ENCODE measurements at places on chromosomes 5 and 9. TPM values are rescaled to one million over a fixed set of nuclear protein-coding genes. Genes with fewer than 3 reads are reported as not detected.

LCN1 gene
- not detected for total RNA-seq

SLC45A2 gene
- not detected for total RNA-seq

CDH6 gene
- 0.21 TPM for total RNA-seq

CHSY3 gene
- total RNA-seq, result not detected

C9 gene
- not detected for total RNA-seq

HSPB3 gene
- total RNA-seq, result not detected

SOHLH1 gene
- not detected for total RNA-seq

IL4 gene
- total RNA-seq, result not detected

GPRIN1 gene
- 0.60 TPM for total RNA-seq

SHC3 gene
- total RNA-seq, result not detected

HMCN2 gene
- total RNA-seq, result not detected

KIF4B gene
- total RNA-seq, result not detected

DNA sequence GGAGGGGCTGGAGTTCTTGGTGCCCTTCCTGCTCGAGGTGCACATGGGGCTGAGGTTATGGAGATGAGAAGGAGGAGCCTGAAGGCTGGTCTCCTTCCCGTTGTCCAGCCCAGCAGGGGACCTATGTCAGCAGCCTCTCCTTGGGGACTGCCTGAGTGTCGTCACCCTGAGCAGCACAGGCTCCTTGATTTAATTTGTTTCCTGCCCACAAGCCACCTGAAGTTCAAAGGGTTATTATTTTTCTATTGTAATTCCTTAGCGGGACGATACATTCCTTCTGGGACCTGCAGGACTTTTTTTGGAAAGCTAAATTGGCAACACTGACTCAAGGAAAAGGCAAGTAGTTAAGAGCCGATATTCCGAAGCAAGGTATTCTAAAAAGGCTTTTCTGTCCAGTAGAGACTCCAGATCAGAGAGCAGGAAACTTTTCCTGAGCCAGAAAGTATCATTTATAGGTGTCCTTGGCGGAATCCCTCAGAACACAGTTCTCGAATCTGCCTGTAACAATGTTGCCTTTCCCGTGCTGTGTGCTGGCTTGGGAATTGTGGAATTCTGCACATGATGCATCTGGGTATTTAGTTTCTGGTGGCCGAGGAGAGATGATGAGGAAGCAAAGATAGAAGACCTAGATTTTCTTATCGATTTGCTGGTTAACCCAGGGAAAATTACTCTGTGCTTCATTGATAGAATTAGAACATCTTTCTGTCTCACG, 55.4 kb downstream of the ARHGAP26 start:
- no peak for DNase-seq
- no peaks in the 10 kb centered on the region for H3K27me3 ChIP-seq
- H3K27ac ChIP-seq, result no peak overlapping the region

DNA sequence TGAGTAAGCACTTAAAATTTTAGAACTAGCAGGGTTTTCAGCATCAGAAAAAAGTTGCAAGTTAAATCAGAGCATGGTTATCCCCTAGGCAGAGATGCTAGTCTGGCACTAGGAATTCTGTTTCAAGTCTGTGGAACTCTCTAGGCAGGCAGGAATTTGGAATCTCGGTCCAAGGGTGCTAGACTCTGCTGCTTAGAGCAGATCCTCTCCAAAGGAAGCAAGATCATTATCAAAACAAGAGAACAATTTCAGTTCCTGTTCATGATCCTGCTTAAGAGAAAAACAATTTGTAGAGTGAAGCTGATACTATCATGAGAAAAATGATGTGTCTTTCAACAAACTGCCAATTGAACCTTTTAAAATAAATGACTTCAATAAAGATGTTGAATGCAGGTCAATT, 420.7 kb downstream of the KIF4B start:
- no peak for DNase-seq
- no peaks in the 10 kb centered on the region for H3K27me3 ChIP-seq
- no peak overlapping the region for H3K4me3 ChIP-seq
- no peaks in the 10 kb centered on the region for H3K36me3 ChIP-seq
- no peaks in the 10 kb centered on the region for H3K4me1 ChIP-seq

GRCh38 chr9:34520505-34521385, 2.0 kb downstream of the ENHO start:
- H3K4me1 ChIP-seq, result peaks cover 13% of the 10 kb centered on the region
- no peaks in the 10 kb centered on the region for H3K36me3 ChIP-seq
- H3K27ac ChIP-seq, result no peak overlapping the region
- peaks cover 16% of the 10 kb centered on the region for H3K27me3 ChIP-seq
- DNase-seq, result no peak

GRCh38 chr9:19023078-19023477, 9.9 kb downstream of the SAXO1 start:
- no peak overlapping the region for H3K4me3 ChIP-seq
- H3K27me3 ChIP-seq, result peaks cover 28% of the 10 kb centered on the region
- H3K4me1 ChIP-seq, result peaks cover 2% of the 10 kb centered on the region
- DNase-seq, result no peak

- H3K4me3 ChIP-seq, result no peak overlapping the region
- no peak overlapping the region for H3K27ac ChIP-seq
- DNase-seq, result no peak
- H3K36me3 ChIP-seq, result peaks cover 7% of the 10 kb centered on the region
- no peaks in the 10 kb centered on the region for H3K27me3 ChIP-seq
Measured at GRCh38 chr5:62569470-62569869, 9.1 kb upstream of the LRRC70 start.

DNA sequence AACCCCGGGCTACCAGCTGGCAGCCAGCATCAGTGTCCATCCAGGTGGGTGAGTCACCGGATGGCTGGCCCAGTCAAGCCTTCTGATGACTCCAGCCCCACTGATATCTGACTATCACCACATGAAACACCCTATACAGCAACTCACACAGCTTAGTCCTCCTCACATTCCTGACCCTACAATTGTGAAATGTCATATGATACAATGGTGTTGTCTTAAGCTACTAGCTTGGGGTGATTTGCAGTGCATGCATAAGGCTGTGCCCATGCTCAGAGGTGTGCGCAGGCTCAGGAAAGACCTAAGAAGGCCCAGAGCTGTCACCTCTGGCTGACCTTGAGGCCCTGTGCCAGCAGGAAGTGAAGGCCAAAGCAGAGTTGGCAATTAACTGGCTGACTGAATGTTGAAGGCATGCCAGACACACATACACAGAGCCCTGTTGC, 21.5 kb upstream of the SEMA4D start:
- peaks cover 47% of the 10 kb centered on the region for H3K4me1 ChIP-seq
- H3K27ac ChIP-seq, result peak overlapping the region; percentile 91
- peak overlapping the region; percentile 74 for H3K4me3 ChIP-seq
- no peaks in the 10 kb centered on the region for H3K36me3 ChIP-seq
- no peak for DNase-seq

DNA sequence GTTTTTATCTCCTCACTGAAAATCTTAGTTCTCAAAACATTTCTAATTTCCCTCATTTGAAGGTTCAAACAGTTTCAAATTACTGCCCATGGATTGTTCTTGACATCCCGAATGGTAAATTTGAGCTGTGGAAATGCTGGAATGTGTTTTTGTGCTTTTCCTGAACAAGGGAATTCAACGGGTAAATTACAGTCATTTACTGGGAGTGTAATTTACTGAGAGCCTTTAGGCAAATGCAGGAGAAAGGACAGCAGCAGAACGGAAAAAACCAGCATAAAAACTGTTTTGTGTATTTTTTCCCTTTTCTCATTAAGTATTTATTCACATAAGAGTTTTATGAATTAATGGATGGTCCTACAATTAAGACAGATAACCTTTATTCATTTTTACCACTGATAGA, 139.2 kb downstream of the PBX3 start:
- DNase-seq, result no peak
- H3K4me1 ChIP-seq, result peaks cover 10% of the 10 kb centered on the region
- no peak overlapping the region for H3K4me3 ChIP-seq

- H3K27ac ChIP-seq, result no peak overlapping the region
- peaks cover 6% of the 10 kb centered on the region for H3K27me3 ChIP-seq
- no peaks in the 10 kb centered on the region for H3K36me3 ChIP-seq
- H3K4me3 ChIP-seq, result no peak overlapping the region
Measured at GRCh38 chr5:103541114-103541513, 21.5 kb downstream of the NUDT12 start.

GRCh38 chr9:20040991-20041696, 252.3 kb upstream of the SLC24A2 start:
- no peak overlapping the region for H3K27ac ChIP-seq
- H3K36me3 ChIP-seq, result no peaks in the 10 kb centered on the region
- H3K27me3 ChIP-seq, result no peaks in the 10 kb centered on the region
- DNase-seq, result no peak
- H3K4me3 ChIP-seq, result no peak overlapping the region

GRCh38 chr5:13613621-13614020, 330.9 kb downstream of the DNAH5 start:
- no peaks in the 10 kb centered on the region for H3K4me1 ChIP-seq
- H3K4me3 ChIP-seq, result no peak overlapping the region
- no peaks in the 10 kb centered on the region for H3K27me3 ChIP-seq

DNA sequence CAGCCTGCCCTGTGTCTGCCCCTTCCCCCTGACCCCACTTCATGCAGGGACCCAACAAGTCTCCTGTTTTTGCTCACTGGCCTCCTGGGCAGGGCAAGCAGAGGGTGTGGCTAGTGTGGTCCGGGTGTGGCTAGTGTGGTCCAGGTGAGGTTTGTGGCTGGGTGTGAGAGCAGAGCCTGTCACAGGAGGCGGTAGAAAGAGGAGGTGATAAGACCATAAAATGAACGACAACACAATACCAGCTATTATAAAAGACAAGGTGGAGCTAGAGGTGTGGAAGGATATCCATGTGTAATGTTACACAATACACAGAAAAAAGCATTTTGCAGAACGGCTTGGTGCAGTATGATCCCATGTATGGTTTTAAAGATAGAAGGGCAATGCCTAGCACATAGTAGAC, 23.3 kb downstream of the SPRY4 start:
- H3K4me1 ChIP-seq, result peaks cover 8% of the 10 kb centered on the region
- no peaks in the 10 kb centered on the region for H3K36me3 ChIP-seq
- H3K27me3 ChIP-seq, result peaks cover 7% of the 10 kb centered on the region

DNA sequence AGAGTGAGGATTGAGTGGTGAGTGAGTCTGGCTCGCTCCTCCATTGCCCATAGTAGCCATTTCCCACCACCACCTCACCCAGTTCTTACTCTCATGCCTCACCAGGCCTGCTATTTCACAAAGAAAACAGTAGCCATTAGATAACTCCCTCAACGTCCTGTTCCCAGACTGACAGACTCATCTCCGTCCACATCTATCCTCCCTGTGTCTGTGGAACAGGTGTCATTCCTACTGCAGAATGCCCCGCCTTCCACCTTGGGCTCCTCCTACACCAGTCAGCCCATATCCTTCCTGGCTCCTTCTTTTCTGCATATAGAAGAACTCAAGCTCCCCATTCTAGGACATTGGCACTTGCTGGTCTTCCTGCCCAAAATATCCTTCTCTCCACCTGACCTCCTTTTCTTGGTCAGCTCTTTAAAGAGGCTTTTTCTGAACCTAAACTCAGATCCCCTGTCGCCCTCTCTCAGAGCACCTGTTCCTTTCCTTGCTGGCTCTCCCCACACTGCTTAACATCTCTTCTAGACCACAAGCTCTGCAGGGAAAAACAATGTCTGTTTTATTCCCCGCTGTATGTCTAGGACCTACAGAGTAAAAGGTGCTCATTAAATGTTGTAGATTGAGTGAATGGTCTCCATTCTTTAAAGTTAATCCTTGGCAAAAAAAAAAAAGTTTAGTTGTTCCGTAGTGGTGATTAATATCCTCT, 3.2 kb downstream of the TNFAIP8 start:
- H3K27ac ChIP-seq, result peak overlapping the region; percentile 98
- DNase-seq, result no peak
- peak overlapping the region; percentile 97 for H3K4me3 ChIP-seq
- H3K36me3 ChIP-seq, result peaks cover 4% of the 10 kb centered on the region
- no peaks in the 10 kb centered on the region for H3K27me3 ChIP-seq

- no peaks in the 10 kb centered on the region for H3K27me3 ChIP-seq
- peak overlapping the region; percentile 45 for H3K4me3 ChIP-seq
- H3K36me3 ChIP-seq, result no peaks in the 10 kb centered on the region
- H3K4me1 ChIP-seq, result peaks cover 33% of the 10 kb centered on the region
- no peak for DNase-seq
Measured at GRCh38 chr9:4797854-4798150, 5.1 kb downstream of the RCL1 start.

DNA sequence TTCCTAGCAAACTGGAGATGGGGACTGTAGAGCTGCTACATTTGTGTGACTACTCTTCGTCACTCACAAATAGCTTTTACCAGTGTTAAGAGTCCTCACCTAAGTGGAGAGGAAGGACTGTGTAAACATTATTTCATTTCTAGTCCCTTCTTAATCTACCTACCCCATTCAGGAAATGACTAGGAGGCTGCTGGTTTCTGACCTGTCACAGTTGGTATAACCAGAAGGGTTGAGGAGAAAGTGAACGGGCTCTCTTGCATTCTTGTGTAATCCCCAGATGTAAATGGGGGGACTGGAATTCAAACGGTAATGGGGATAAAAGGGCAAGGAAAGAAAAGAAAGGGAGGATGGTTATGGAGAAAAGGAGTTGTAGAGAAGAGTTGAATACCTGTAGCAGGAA, 35.4 kb upstream of the BNIP1 start:
- no peak overlapping the region for H3K4me3 ChIP-seq
- peaks cover 2% of the 10 kb centered on the region for H3K36me3 ChIP-seq
- no peak for DNase-seq
- peaks cover 15% of the 10 kb centered on the region for H3K4me1 ChIP-seq
- H3K27me3 ChIP-seq, result no peaks in the 10 kb centered on the region
- H3K27ac ChIP-seq, result no peak overlapping the region

DNA sequence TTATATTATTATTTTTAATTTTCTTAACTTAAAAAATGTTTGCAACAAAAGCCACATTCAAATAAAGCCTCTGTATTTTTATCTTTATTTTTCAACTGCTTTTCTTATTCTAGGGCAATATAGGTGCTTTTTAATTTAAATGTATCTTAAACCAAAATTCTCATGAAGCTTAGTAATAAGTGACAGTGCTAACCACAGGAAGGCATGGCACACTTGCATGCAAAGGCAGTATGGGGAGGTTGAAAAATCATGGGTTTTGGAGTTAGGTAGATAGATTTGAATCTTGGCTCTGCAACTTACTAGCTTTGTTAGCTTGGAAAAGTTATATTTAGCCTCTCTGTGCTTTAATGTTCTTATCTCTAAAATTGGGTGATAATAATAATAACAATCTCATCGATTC, 458.0 kb downstream of the DMAC1 start:
- H3K36me3 ChIP-seq, result no peaks in the 10 kb centered on the region
- H3K4me1 ChIP-seq, result no peaks in the 10 kb centered on the region
- H3K4me3 ChIP-seq, result no peak overlapping the region
- DNase-seq, result no peak
- peaks cover 27% of the 10 kb centered on the region for H3K27me3 ChIP-seq
- no peak overlapping the region for H3K27ac ChIP-seq

- no peak overlapping the region for H3K27ac ChIP-seq
- H3K27me3 ChIP-seq, result peaks cover 39% of the 10 kb centered on the region
- DNase-seq, result peak; percentile 12
- H3K4me1 ChIP-seq, result peaks cover 3% of the 10 kb centered on the region
- H3K36me3 ChIP-seq, result no peaks in the 10 kb centered on the region
- H3K4me3 ChIP-seq, result no peak overlapping the region
Measured at GRCh38 chr5:42583322-42583721, 160.1 kb downstream of the GHR start.

Data from T-helper 17 cell (primary cell).